Cortex of kidney (tissue), 1 donor: ENCODE measurements at places on chromosomes 2 and 18.

DNA sequence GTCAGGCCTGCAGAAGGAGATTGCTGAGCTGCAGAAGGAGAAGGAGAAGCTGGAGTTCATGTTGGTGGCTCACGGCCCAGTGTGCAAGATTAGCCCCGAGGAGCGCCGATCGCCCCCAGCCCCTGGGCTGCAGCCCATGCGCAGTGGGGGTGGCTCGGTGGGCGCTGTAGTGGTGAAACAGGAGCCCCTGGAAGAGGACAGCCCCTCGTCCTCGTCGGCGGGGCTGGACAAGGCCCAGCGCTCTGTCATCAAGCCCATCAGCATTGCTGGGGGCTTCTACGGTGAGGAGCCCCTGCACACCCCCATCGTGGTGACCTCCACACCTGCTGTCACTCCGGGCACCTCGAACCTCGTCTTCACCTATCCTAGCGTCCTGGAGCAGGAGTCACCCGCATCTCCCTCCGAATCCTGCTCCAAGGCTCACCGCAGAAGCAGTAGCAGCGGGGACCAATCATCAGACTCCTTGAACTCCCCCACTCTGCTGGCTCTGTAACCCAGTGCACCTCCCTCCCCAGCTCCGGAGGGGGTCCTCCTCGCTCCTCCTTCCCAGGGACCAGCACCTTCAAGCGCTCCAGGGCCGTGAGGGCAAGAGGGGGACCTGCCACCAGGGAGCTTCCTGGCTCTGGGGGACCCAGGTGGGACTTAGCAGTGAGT is 19.4 kb downstream of the FOSL2 start:
- DNase-seq: no peak

DNA sequence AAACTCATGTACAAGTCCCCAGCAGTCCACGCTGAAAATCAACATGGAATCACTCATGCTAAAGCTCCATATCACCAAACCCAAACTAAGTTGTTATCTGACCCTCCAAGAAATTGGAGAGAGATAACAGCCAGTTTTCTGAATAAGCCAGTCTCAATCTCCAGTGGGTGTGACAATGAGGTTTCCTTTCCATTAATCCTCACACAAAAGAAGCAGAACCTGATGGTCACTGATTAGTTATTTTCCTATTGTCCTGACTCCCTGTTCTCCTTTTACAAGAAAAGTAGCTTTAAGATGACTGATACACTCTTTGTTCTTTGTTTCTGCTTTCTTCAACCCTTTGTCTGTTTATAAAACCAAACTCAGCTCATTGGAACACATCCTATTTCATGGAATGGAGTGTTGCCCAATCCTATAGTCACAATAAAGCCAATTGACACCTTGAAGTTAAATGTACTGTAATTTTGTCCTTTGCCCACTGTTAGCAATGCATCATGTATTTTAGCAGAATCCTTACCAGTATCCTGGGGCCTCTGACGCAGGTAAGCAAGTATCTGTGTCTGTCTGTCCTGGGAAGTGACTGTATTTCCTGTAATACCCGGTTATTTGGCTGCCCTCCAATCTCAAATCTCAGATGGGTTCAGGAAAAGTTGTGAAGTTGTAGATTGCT is 30.6 kb upstream of the SH3RF3 start:
- DNase-seq: no peak

DNA sequence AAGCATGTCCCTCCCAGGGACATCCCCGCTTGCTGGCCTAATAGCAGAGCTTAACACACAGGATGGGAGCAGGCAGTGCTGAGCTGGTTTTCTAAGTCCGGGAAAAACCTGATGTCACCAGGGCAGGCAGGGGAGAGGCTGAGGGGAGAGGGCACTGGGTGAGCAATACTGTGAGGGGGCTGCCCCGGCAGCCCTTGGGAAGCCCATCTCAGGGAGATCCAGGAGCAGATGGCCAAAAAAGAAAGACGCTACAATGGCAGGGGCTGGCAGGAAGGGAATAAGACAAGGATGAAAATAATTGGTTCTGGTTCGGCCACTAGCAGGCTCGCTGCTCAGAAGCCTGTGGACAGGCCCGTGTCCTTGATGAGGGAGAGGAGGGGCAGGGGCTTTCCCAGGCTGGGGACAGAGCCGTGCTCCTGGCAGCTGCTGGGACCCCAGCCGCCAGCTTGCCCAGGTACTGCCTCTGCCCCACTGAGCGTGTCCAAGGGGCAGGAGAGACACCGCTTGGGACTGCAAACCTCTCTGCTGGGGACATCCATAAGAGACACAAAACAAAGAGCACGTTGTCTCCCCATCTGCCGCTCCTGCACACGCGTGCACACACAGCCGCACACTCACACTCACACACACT is 30.2 kb downstream of the SMAD7 start:
- no peak for DNase-seq

DNA sequence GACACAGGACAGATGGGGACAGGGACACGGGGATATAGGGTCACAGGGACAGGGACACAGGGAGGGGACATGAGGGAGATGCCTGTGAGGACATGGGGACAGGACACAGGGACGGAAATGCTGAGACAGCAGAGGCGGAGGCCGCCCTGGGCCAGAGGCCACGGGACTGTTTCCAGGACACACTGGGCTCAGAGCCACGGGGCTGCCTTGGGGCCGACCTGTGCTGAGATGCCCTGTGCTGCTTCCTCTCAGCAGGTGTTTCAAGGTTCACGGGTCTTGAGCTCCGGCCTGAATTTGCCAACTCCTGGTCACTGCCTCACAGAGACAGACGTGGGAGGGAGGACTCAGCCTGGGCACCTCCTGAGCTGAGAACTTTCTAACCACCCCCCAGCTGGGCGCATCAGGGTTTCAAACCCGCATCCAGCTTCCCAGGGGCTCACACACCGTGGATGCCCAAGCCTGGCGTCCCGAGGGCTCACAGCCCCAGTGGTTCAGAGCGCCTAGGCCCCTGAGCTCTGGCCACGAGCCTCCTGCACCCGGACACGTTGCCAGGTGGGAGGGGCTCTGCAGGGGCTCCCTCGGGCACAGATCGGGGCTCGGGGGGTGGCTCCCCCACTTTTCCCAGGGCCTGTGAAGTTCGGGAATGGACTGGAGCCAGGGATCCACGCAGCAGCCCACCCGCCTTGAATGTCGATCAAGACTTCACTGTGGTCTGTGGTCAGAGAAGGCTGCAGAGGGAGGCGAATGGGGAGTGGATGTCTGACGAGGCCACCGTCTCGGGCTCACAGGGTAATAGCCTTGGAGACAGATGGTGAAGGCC is 64.1 kb downstream of the SLC66A2 start:
- DNase-seq: no peak

- no peak for DNase-seq
These were observed 141.5 kb downstream of the SPHKAP start for GRCh38 chr2:228039752-228040534.

DNA sequence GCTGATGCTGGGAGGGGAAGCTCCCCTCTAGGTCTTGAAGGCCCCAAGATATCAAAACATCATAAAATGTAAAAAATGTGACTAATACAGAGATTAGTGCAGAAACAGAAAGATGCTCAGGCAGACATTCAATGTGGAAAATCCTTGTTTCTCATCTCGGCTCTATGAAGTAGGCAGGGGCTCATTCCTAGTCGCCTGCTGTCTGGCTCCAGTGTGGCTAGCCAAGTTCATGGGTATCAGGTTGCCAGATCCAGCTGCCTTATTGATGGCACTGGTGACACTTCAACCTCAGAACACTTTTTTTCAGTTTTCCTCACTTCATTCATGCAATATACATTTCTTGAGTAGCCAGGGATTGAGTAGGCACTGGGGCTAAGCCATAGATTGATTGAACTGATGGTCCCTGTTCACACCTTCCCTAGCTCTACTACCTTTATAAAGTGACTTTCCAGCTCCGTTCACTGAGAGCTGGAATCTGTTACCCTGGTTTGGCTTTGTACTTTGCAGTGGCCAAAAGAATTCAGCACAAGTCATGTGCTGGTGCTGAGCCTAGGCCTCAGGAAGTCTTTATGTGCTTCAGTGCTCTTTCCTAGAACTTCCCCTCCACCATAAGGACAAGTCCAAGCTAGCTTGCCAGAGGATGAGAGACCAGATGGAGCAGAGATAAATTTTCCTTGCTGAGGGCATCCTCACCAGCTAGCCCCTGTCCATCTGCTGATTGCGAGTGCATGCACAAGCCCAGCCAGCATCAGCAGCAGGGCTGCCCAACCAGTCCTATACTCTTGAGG is 373.6 kb upstream of the ST6GAL2 start:
- DNase-seq: no peak

DNA sequence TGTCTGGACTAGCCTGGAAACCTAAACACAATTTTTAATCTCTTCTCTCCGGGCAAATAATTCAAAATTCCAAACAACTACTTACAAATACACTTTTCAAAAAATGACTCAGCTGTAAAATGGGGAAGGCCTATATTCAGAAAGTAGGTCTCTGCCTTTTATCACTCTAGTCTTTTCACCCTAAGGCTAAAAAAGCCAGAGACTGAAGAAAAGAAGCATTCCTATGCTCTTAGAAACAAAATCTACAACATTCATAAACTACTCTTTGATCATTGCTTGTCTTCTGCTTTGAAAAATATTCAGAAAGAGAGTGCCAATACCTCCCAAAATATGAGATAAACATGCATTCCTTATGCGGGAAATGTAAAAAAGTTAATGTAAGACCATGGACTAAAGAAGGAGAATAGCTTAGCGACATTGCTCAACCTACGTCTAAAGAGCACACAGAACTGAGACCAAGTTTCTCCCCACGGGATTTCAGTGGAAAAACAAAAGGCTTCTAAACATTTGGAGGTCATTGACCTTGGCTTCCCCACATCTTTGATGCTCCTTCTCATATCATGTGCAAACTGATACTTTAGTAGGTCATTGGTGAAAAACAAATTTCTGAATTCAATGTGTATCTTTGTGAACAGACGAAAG is 74.4 kb upstream of the EPB41L3 start:
- no peak for DNase-seq

DNA sequence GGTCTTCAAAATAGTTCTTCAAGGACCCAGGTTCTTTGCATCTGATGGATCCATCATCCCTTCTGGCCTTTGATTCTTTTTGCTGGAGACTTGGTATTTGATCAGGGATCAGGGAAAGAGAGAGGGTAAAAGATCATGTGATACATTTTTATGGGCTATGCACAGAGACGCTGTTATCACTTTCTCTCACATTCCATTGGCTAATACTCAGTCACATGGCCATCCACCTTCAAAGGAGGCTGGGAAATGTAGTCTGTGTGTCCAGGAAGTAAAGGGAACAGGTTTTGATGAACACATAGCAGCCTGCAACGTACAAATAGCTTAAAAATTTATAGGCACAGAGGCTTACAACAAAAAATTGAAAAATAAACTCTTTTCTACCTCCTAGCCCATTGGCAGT is 629.6 kb upstream of the FANCL start:
- no peak for DNase-seq

DNA sequence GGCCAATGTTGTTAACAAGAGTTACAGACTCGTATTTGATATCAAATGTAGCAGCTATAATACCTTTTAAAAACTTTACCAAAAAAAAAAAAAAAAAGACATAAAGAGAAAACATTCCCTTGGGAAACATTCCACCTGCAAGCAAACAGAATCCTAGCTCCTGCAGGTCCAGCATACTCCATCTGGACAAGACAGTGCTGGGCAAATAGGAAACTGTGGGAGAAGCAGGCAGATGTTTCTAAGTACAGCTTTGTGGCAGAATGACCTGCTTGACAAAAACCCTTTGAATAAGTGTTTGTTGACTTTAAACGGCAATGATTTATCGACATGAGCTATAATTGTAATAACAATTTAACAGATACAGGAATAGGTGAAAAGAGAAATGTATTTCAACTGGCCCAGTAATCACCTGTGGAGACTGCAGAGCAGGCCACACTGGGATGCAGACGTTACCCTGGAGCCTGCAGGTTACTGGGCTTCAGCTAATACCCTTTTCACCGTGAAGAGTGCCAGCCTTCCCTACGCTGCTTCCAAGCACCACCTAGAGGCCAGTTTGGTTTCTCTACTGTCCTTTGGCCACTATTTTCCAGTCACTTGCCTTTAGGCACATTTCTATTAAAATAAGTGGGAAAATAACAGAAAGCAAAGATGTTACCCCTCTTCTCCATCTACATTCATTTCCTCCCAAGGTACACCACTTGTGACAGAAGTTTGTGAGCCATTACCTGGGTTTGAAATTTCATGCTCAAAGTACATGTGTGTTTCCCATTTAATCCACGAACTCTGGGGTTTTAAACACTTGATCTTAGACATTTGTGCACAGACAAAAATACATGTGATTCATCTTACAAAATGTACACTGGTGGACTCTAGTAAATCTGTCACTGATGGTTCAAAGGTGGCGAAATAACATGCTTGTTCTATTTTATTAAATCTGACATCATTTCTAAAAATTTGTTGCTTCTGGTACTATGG is 96.9 kb upstream of the ZNF397 start:
- no peak for DNase-seq

GRCh38 chr2:142866426-142866825 is 11.0 kb upstream of the KYNU start:
- DNase-seq: no peak

DNA sequence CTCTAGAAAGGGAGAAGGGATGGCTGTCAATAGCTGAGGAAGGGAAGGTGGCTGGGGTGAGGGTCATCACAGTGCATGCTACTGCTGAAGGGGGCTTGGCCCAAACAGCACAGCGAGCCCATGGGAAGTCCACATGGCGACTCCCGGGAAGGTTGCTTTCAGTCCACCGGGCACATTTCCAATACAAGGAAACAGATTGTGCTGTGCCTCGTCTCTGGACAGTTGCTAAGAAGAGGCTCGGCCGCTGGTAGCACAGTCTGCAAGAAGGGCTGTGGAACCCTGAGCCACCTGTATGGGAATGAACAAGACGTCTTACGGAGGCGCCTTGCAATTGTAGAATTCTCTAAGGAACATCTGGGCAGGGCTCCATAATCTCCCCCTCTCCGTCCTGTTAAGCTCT is 123.1 kb downstream of the CELF4 start:
- DNase-seq: no peak

DNA sequence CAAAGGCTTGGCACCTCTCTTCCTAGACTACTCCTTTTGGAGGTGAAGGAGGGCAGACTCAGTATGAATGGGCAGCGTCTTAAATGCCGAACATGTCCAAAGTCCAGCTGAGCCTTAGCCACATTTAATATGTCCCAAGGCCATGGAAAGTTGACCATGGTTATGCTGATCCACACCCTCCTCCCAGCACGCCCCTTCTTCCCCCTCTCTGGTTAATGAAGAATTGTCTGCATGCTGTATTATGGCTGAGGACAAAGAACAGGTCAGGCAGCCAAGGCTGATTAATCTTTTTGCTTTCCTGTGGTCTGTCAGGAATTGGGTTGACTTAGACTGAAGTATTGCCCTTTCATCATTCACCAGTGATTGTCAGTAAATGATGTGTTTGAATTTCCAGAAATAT is 5.8 kb upstream of the MYOM1 start:
- DNase-seq: no peak

GRCh38 chr2:136131961-136132824 is 14.2 kb upstream of the CXCR4 start:
- DNase-seq: no peak

- DNase-seq: no peak
These were observed 62.5 kb upstream of the POMC start for GRCh38 chr2:25230948-25231311.

DNA sequence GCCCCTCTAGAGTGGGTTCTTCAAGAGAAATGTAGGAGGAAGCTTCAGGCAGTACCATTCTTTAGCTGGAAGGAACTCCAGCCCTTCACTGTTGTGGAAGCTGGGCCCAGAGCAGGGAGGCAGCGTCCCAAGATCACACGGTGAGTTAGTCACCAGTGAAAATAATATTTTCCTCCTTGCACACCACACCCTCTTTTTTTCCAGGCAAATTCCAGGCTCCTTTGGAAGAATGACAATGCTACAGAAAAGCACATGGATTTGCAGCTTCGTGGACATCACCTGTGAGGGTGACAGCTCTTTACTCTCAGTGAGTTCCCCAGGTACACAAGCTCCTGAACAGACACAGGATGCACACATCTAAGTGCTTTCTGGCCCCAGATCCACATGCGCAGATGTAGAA is 157.1 kb downstream of the COL6A3 start:
- no peak for DNase-seq
